ENCODE measurements at places on chromosomes 1 and 21.

DNA sequence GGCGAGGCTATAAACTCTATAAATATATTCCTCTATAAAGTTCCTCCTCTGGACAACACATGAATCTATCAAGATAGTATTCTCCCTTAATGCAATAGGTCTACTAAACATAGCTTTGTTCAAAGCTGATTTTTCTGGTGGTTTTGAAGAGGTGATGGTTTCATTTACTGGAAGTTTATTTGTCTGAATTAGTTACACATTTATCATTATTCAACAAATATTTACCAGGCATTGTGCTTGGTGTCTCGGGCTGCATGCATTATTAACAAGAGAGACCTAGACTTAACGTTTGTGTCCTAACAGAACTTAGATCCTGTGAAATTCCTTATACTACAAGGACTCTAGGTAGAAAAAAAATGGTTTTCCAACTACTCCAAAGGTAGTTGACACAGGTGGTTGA is 511.4 kb upstream of the B3GALT2 start:
- no peak for DNase-seq

DNA sequence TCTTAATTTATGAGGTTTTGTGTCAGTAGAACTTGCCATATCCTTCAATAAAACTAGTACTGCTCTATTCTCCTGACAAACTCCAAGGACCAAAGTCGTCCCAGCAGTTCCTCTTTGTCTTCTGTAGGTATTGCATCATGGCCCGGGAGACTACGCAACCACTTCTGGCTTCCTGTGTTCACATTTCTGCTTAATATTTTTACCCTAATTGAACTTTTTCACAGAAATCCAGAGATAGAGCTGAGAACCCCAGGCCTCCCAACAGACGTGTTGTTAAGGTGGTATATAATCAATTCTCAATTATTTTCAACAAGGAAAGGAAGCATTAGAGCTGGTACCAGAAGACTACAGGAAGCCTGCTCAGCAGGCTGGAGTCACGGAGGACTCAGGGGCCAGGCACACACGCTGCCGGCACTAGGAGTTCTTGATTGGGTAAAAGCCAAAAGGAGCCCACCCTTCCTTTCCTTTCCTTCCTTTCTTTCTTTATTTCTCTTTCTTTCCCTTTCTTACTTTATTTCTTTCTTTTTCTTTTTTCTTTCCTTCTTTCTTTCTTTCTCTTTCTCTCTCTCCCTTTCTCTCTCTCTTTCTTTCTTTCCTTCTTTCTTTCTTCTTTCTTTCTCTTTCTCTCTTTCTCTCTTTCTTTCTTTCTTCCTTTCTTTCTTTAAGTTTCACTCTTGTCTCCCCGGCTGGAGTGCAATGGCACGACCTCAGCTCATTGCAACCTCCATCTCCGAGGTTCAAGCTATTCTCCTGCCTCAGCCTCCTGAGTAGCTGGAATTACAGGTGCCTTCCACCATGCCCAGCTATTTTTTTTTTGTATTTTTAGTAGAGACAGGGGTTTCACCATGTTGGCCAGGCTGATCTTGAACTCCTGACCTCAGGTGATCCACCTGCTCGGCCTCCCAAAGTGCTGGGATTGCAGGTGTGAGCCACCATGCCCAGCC is 173.7 kb downstream of the ZBTB18 start:
- DNase-seq, result no peak

DNA sequence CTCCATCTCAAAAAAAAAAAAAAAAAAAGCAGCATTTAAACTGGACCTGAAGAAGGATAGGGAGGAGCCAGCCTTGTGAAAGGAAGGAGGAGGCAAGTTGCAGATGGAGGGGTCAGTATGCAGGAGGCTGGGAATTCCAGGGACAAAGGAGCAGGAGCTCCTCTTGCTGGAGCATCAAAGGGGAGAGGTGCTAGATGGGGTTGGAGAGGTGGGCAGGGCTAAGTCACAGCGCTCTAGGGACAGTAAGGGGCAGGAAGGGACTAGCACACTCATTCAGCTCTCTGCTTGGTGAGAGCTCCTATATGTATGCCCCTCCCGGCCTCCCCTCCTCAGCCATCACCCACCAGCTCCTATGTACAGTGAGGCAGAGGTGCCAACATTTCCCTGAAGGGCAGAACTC is 26.8 kb downstream of the MAP7D1 start:
- DNase-seq, result no peak

DNA sequence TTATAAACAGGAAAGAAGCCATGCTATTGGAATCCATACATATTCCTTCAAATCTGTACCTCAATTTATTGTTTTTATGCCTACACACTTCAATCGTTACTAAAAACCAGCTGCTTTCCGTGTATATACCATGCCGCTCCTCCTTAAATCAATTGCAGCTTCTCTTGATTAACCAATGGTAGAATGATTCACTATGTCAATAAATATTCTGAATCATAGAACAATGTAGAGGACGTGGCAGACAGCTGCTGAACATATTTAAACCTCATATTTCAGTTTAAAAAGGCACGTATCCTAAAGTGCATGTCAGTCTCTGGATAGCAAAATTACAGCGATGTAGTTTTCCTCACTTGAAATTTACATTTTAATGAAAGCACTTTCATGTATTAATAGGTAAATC is 100.4 kb downstream of the MRPL39 start:
- no peak for DNase-seq

GRCh38 chr1:3384407-3384806 is 70.1 kb upstream of the ARHGEF16 start:
- DNase-seq, result no peak

- no peak for DNase-seq
Measured at GRCh38 chr1:210866532-210866931, 267.4 kb downstream of the KCNH1 start.

DNA sequence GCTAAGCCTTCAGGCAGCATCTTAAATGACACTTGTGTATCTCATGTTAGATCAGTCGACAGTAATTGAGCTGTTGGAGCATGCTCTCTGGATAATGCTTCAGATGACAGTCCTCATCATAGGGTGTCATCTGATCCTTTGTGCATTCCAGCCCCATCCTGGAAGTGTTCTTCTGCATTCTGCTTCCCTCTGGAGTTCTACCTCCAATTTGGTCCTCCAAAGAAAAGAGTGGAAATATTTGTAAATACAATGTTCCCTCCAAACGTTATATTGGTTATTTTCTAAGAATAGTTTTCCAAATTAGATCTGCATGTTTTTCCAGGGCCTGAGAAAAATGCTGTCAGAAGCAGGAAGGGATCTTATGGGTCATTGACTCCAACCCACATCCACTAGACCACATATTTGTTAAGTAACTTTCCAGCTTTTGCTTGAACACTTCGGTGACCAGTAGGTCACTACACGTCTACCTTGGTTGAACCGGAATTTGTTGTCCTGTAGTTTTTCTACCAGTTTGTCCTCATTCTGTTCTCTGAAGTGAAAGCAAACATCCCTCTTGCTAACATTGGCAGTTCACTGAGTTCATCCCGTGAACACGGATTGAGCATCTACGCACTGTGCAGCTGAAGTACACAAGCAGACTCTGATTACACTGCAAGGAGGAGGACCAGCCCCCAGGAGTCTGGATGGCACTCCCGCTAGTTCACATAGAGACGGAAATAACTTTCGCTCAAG is 136.0 kb downstream of the TLR5 start:
- no peak for DNase-seq

DNA sequence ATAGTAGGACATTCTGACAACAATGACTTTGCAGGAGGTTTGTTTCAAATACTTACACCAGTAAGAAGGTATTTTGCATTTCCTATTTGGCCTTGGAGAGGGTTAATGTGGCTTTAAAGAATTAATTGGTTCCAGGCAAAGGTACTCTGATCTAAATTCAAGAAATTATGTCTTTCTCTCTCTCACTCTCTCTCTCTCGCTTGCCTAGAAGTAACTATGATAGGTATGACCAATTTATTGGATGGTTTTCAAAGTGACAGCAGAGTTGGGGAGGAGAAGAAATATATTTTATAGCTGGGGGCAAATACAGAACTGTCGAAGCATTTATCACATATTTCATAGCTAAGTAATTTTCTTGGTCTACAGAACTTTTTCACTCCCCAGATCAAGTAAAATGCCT is 116.0 kb downstream of the ATP6V1G3 start:
- DNase-seq, result no peak

DNA sequence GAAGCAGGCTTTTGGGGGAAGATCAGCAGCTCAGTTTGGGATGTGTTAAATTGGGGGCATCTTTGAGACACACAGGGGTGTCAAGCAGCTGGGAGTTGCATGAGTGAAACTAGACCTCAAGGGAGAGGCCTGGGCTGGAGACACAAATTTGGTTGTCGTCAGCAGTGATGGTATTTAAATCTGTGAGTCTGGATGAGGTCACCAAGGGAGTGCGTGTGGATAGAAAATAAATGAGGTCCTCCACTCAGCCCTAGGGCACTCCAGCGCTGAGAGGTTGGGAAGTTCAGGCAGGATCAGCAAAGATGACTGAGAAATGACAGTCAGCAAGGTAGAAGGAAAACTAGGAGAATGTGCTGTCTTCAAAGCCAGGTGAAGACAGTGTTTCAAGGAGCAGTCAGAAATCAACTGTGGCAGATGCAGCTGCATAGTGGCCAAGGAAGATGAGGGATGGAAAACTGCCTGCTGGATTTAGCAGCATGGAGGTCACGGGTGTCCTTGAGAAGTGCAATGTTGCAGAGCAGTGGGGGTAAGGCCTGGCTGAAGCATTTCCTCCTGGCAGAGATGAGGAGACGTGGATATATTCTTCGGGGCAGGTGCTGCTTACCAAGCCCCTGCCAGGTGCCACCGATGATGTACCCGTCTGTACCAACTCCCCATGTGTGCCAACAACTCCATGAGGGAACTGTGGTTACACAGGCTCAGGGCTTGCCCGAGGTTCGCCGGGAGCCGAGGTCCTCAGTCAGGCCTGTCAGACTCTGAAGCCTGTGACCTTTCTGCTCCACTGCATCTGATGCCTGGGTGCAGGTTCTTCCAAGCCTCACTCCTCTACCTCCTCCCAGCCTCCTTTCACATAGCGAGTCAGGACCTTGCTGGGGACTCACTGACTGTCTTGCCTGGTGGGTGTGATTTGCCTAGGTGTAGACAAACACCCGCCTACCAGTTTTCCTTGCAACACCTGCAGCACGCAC is 11.3 kb downstream of the MAP7D1 start:
- DNase-seq, result no peak

- DNase-seq, result no peak
Measured at GRCh38 chr1:72937905-72938304, 655.6 kb upstream of the NEGR1 start.

DNA sequence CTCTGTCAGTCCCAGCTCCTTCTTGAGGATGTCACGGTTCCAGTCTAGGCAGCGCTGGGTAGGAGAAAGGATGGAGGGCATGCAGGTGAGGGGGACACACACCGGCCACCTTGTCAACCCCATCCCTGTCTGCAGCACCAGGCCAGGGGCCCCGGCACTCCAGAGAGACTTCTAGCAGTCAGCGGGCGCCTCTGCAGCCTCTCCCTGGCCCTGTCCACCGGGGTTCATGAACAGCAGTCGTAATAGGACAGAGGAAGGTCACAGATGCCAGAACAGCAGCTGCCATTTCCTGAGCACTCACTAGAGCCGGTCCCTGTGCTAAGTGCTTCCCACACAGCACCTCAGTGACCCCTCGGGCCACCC is 16.3 kb upstream of the SDHB start:
- no peak for DNase-seq

DNA sequence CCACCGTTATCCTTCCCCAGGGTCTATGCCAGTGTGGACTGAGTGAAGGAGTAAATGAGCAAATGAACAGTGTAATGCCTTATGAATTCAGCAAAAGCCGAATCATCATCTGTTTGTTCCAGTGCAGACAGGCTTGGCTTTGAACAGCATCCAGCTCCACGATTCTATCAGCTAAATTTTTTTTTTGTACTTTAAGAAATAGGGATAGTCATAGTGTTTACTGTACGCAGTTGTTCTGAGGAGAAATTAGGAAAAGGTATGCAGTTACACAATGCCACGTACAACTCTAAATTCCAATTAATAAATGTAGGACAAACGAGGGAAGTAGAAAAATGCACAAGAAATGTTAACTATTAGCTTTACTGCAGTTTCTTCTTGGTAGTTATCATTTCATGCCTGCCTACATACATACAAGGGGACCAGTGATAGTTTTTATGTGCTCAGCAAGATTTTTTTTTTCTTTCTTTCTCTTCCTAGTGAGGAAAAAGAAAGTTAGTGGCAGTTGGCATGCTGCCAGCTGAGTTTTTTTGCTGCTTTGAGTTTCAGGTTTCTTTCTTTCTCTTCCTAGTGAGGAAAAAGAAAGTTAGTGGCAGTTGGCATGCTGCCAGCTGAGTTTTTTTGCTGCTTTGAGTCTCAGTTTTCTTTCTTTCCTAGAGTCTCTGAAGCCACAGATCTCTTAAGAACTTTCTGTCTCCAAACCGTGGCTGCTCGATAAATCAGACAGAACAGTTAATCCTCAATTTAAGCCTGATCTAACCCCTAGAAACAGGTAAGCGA is at the start of gene IFI44L:
IFI44L (plus strand) TSS at position 646 of the 777 bp plus-strand sequence. CDS start 7,468 bp downstream, outside the sequence.
- no peak for DNase-seq

DNA sequence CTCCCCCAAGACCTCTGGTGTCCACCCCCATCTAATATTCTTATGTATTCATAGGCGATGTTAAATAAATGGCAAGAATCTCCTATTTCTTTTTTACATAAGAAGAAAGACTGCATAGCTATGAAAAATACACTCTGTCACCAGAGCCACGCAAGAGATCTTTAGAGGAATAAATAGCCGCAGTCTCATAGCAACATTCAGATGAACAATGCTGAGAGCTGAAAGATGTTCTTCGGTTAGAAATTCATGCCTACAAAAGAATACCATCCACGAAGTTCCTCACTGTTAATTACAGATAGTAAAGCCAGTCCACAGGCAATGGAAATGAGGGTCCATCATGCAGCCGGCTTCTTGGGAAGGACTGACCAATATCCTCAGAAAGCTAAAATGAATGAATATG is 76.0 kb upstream of the SOD1 start:
- no peak for DNase-seq

DNA sequence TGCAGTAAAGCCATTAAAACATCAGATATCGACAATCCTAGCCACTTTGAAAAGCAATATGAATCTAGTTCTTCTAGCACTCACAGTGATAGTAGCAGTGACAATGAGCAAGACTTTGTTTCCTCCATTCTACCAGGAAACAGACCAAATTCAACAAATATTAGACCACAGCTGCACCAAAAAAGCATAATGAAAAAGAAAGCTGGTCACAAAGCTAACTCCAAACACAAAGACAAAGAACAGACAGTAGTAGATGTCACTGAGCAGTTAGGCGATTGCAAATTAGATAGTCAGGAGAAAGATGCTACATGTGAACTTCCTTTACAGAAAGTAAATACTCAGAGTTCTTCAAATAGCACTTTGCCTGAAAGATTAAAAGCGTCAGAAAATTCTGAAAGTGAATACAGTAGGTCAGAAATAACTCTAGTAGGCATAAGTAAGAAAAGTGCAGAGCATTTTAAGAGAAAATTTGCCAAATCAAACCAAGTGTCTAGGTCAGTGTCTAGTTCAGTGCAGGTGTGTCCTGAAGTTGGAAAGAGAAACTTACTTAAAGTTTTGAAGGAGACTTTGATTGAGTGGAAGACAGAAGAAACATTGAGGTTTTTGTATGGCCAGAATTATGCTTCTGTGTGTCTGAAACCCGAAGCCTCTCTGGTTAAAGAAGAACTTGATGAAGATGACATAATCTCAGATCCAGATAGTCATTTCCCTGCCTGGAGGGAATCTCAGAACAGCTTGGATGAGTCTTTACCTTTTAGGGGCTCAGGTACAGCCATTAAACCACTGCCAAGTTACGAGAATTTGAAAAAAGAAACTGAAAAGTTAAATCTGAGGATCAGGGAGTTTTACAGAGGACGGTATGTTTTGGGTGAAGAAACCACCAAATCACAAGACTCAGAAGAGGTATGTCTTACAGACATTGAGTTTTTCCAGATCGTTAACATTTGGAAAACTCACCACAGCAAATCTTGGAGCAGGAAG is 24.9 kb downstream of the RPAP2 start:
- DNase-seq, result no peak
